Stimulated activated CD4-positive, alpha-beta T cell treated with anti-CD3 and anti-CD28 coated beads, Interleukin-12 subunit alpha, Interleukin-12 subunit beta, amount 100 ng/mL, for 24 hours (primary cell): ENCODE measurements at places on chromosomes 3 and 15.

GRCh38 chr3:169545606-169546005 lies 117.9 kb downstream of the MECOM start:
- no peak for DNase-seq

- no peak for DNase-seq
These were observed 134.2 kb upstream of the NSMCE3 start for GRCh38 chr15:29403772-29404171.

DNA sequence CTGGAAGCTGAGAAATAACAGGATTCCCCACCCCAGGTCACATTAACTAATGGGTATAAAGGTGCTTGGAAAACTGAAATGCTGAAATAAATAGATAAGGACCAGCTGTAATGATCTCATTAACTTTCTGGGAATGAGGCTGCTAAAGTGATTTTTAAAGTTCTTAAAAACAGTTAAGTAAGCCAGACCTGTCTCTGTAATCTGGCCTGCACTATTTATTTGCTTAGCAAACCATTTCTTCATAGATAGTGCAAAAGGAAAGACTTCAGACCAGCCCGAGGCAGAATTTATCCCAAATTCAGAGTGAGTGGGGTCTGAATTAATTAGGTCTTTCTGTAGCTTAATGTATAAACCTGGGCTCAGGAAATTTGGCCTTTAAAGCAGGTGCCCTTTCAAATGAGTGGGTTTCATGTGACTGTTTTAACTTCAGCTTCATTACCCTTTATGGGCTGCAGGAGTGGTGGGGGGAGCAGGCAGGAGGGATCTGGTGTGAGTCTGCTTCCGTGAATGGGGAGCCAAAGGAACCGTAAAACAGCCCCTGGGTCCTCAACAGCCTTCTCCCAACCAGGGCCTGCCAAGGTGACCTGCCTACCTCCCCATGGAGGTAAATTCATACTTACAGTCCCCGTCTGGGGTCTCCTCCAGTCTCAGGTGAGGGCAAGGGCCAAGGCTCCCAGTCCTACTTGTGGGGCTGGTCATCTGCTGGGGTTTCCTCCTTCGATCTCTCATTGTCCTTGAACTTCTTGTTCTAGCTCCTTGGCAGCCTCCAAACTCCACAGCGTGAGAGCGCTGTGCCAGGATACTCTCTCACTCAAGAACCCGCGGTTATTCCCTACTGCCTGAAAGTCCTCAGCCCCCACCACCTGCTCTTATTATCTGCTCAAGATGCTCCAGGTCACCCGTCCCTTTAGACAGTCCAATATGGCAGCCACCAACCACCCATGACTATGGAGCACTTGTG lies 31.2 kb downstream of the MAGEF1 start:
- DNase-seq = no peak

- DNase-seq = no peak
These were observed 8.7 kb upstream of the FLNB start for GRCh38 chr3:57999417-58000115.

DNA sequence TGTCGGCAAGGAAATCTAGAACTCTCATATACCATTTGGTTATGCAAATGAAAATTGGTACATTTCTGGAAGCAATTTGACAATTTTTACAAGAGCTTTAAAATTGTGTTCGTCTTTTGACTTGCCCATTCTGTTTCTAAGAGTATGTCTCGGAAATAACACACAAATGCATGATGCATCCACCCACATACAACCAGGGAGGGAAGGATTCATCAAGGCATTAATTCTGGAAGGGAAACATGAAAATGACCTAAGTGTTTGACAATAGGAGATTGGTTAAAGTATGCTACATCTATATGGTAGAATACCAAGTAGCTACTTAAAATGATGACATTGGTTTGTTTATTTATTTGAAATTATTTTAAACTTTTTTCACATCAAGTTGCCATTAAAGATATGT lies 58.6 kb downstream of the PIAS1 start:
- DNase-seq = no peak

DNA sequence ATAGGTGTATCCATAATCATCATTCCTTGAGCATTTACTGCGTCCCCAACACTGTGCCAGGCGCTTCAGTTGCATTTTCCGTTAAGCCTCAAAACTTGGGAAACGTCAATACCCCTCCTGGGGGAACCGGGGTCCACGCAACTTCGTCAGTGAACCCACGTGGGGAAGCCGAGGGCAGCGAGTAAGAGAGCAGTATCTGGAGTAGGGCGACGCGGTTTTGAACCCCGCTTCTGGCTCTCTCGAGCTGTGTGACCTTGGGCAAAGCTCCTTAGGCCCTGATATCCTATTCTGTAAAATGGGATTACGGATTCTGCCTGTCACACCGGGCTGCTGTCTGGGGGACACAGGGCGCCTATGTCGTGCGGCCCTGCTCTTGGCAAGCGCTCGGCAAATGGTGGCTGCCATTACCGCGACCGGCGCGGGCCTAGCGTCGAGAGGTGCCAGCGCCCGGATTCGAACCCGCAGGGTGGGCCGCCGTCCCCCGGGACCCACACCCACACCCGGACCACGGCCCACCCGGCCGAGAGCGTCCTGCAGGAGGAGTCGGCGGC lies 590 bp downstream of the POLG start:
- no peak for DNase-seq

DNA sequence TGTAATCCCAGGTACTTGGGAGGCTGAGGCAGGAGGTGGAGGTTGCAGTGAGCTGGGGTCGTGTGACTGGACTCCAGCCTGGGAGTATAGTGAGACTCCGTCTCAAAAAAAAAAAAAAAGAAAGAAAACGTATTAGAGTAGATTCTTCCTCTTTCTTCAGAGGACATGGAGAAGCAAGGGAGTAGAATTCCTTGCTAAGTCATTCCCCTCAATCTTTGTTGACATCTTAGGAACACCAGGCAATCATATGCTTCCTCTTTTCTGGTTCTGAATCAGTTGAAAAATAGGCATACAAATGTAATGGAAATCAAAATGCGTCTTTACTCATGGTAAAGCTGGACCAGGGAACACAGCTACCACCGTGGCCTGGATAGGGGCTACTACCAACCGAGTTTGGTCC lies 38.3 kb upstream of the ATOSA start:
- no peak for DNase-seq

DNA sequence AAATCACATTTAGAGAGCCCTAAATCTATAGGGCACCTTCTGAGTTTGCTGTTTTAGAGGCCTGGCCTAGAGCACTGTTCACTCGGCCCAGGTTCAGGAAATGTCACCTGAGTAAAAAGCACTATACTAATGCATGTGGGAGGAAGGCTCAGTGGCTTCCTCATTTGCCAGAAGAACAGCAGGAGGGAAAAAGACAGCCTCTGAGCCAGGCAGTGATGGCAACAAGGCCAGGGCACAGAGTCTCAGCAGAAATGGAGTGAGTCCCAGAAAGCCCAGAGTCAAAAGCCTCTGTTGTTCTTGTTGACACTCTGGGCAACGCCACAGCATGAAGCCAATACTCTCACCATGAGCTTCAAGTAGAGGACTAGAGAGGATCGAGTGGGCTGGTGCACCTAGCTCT lies 25.9 kb downstream of the LTF start:
- no peak for DNase-seq

DNA sequence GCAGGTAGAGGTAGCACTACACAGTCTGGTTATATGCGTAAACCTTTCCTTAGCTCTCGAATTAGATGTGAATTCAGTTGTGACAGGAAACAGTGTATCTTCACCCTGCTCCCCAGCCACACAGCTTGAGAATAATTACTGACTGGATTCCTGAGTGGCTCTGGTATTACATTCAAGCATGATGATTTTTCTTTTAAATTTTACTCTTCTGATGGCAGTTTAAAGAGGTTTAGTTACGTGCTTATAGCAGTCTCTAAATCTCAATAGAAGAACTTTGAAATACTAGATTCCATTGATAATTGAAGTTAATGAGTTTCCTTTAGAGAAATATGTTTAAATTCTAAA lies 98.8 kb downstream of the FNDC3B start:
- DNase-seq = no peak

DNA sequence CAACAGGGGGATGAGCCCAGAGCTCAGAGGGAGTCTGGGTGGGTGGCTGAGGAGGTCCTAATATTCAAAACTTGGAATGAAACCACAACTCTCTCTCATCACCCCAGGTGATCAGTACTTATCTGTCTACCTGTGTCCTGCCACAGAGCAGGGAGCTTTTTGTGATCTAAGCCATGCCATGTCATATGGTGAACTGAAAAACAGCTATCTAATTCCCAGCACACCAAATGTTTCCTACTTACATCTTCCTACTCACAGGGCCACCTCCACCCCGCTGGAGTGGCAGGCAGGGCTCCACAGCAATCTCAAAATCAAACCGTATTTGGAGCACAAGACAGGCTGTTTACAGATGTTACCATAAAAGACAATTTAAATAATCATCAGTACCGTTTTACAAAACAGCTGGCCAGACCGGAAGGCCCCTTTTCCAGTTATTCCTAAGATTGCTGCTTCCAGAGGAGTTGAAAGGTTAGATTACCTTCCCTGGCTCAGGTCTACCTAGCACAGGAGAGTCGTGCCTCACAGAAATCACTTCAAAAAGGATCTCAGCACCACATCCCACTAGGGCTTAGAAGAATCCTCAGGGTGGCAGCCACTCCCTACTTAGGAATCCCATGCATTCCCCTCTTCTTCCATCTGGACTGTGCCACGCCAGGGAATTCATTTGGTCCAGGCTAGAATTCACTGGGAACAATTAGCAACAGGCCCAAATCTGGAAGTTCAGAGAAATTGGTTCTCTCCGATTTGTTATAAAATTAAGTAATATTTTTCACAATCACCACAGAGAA lies 226.6 kb upstream of the IL12A start:
- DNase-seq = no peak

GRCh38 chr3:157938154-157938779 lies 168.0 kb downstream of the SHOX2 start:
- no peak for DNase-seq

DNA sequence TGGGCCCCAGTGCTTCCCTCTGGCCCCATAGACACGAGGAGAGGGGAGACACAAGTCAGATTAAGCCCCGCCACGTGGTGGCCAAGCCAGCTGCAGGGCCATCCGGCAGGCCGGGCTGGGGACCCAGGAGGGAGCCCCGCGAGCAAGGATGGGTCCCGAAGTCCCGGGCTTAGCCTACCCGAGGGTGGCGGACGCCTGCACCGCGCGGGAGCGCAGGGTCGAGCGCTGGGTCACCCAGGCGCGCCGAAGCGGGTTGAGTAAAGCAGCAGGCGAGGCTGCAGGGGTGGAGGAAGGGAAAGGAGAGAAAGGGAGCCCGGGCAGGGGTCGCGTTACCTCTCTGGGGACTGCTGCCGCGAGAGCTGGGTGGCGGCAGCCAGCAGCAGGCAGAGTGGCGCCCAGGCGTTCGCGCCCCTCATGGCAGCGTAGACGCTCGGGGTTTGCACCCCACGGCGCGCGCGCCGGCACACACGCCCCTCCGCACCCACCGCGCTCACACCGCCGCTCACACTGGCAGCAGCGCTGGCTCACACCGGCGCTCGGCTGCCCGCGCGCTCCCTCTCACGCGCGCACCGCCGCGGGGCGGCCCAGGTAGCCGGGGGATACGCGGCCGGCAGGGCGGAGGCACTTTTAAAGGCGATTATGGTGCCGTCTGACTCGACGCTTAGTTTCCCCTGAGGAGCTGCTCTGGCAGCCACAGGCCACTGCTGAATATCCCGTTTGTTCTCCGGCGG lies at the start of gene PCOLCE2:
PCOLCE2 (minus strand) TSS at position 603 of the 731 bp plus-strand sequence; CDS start at position 416, 187 bp downstream.
- DNase-seq = no peak

GRCh38 chr3:127732303-127732702 lies 59.6 kb downstream of the ABTB1 start:
- no peak for DNase-seq

DNA sequence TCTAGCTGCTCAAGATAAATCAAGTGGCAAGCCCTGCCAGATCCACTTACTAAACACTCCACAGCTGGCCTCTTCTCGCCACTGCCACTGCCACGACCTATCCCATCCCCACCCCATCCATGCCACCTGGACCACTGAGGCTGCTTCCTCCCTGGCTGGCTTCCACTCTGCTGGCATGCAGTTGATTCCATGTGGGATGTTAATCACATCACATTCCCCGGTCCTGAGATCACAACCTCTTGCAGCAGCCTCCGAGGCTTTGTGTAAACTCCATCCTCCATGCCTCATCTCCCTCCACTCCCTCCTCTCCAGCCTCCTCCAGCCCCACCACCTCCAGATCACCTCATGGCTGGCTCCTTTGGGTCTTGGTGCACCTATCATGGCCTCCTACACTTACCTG lies 7.7 kb downstream of the NCKIPSD start:
- no peak for DNase-seq

DNA sequence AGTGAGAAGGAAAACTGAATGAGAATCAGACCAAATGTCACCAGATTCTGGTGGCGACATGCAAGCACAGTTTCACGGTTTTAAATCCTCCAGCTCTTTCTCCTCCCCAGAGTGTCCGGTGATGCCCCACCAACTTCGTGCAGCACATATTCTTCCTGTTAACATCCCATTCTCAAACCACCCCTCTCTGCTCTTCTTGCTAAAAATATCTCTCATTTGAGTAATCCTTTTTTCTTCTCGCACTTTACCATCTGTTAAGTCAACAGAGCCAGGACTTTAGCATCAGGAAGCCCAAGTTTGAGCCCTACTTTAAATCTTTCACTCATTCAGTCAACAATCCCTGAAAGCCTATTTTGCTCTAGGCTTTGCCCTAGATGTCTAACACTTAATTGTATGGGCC lies 68.2 kb upstream of the VGLL4 start:
- DNase-seq = no peak

GRCh38 chr15:77179541-77179998 lies 108.7 kb upstream of the TSPAN3 start:
- no peak for DNase-seq

DNA sequence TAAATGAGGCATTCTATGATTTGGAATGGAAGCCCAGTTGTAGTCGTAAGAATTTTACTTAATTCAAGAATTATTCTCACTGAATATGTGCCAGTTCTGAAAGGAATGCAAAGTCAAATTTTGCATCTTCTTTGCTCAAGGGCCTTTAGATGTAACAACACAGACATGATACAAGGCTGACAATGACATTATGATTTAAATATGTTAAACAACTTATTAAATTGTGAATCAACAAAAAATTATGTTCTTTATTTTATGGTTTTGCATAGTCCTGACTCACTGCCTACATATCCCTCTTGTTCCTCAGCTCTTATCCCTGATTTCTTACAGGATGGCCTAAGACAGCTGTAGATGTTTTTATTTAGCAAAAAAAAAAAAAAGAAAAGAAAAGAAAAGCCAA lies 170.9 kb upstream of the NR2E3 start:
- DNase-seq = no peak

DNA sequence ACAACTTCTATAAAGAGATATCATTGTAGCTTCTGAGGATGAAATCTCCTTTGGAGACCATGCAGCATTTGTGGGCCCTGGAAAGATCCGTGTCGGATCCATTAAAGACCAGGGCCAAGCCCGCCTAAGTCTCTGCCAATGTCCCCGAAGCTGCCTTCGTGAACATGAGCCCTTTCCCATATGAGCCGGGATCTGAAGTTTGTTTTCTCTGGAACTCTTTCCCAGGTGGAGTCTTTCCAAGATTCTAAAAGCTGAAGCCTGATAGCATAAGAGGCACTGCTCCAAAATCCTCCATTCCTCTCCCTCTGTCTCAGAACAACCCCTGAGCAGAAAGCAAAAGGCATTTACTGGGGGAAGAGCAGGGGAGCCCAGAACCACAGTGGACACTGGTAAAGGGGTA lies 274.6 kb downstream of the NTRK3 start:
- no peak for DNase-seq

- no peak for DNase-seq
These were observed 76.2 kb downstream of the TRIM42 start for GRCh38 chr3:140753865-140754754.

- DNase-seq = no peak
These were observed 7.1 kb downstream of the THRB start for GRCh38 chr3:24487325-24488262.

- DNase-seq = no peak
These were observed 82.4 kb downstream of the WWTR1 start for GRCh38 chr3:149575213-149575960.
